ENCODE measurements at places on chromosomes 11 and 22. TPM values are rescaled to one million over a fixed set of nuclear protein-coding genes. Genes with fewer than 3 reads are reported as not detected.
A peak's percentile ranks its signal among the peaks of the same experiment; 100 is the strongest.

DNA sequence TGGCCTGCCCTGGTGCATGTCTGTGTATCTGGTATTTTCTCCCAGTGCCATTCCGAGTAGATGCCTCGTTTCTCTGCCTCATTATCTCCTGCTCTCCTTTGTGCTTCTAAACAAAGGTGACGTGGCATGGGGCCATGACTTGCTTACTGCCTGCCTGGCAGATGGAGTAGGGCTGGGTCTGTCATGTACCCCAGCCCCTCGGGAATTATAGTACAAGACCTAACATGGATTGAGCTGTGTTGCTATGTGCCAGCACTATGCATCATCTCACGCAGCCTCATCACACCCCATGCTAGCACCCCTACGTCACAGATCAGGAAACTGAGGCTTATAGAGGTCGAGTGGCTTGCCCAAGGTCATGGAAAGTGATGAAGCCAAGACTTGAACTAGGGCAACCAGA is 88.1 kb downstream of the GALNT18 start:
- no peaks in the 10 kb centered on the region for H3K27me3 ChIP-seq
- H3K27ac ChIP-seq = no peak overlapping the region
- H3K4me3 ChIP-seq = no peak overlapping the region
- DNase-seq = no peak

- no peaks in the 10 kb centered on the region for H3K27me3 ChIP-seq
- no peak for DNase-seq
- H3K4me1 ChIP-seq = no peaks in the 10 kb centered on the region
Measured at GRCh38 chr11:65189191-65189590, 7.5 kb downstream of the CAPN1 start.

GRCh38 chr22:37999640-38000272 is 15.4 kb upstream of the SOX10 start:
- H3K27ac ChIP-seq = no peak overlapping the region
- H3K4me1 ChIP-seq = no peaks in the 10 kb centered on the region
- DNase-seq = peak; percentile 27
- H3K4me3 ChIP-seq = no peak overlapping the region

The POU2AF2 gene
- 0.14 TPM for total RNA-seq

DNA sequence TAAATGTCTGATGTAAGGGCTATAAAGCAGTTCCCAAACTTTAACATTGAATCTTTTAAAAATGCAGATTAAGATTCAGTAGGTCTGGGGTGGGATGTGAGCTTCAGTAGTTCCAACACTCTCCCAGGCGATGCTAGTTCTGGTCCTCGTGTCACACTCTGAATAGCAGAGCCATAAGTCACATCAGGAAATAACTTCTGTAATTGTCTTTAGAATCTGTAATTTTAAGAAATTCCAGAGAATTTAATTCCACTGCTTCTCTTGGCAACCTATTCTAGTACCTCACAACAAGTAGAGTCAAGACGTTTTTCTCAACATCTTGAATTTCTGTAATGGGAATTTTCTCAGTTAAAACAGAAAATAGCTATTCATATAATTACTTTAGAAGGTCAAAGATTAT is 223.1 kb downstream of the TMEM135 start:
- no peaks in the 10 kb centered on the region for H3K36me3 ChIP-seq
- no peak for DNase-seq
- H3K27ac ChIP-seq = no peak overlapping the region
- no peaks in the 10 kb centered on the region for H3K27me3 ChIP-seq

- H3K27me3 ChIP-seq = peaks cover 34% of the 10 kb centered on the region
- DNase-seq = peak; percentile 59
- peaks cover 29% of the 10 kb centered on the region for H3K4me1 ChIP-seq
- H3K36me3 ChIP-seq = no peaks in the 10 kb centered on the region
- H3K27ac ChIP-seq = no peak within 1 kb of the TSS
- peak within 1 kb of the TSS; percentile 65 for H3K4me3 ChIP-seq
Measured at GRCh38 chr11:69640995-69641581, at the start of gene CCND1. Gene CCND1 (plus strand): TSS chr11:69641156. CDS start chr11:69641314, 158 bp downstream.

All from activated CD4-positive, alpha-beta T cell treated with anti-CD3 and anti-CD28 coated beads for 36 hours (primary cell).